Body of pancreas (tissue), 4 donors: ENCODE measurements at places on chromosomes 4 and X. TPM values are rescaled to one million over a fixed set of nuclear protein-coding genes. Genes with fewer than 3 reads are reported as not detected.

TMEM154 gene
- total RNA-seq = 0.52 TPM

DNA sequence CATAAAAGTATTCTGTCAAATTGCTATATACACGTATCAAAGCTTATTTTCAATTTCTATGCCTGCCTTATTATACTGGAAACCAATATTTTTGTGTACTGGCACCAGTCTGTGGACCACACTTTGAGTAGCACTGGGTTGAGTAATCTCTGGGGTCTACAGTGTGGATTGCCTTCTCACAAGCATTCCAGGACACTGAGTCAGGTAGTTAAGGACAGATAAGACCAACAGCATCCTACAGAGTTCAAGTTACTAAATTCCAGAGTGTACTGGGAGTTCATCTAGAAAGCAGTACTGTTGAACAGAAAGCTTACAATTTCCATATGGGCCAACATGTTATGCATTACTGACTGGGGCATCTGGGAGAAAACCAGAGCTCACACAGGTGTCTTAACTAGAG is 61.8 kb downstream of the VMA21 start:
- no peak for DNase-seq

GRCh38 chrX:24364851-24365538 is 4.6 kb downstream of the SUPT20HL1 start:
- DNase-seq = no peak

DNA sequence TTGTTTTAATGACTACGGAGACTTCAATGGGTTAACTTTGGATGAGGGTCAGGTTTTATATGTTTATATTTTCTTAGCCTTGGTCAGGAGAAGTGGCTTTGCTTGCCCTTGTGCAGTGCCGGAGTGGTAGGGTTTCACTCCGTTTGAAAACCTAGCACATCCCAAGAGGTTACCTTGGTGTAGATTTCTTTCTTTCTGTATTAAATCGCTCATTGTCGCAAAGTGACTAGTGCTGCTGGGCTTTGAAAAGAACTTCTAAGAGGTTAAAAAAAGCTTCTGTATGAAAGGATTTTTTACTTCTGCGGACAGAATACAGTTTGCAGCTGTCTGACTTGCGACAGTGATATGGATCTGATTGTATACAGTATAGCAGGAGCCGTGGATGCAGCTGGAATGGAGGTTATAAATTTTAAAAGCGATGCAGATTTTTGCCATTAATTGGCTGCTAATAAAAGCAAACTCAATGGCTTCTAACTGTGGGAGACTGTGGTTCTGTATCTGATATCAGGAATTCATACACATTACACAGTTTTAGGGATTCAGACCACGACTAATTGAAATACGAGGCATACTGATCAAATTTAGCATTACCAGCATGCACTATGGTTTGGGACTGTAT is 340.9 kb upstream of the PITX2 start:
- no peak for DNase-seq

DNA sequence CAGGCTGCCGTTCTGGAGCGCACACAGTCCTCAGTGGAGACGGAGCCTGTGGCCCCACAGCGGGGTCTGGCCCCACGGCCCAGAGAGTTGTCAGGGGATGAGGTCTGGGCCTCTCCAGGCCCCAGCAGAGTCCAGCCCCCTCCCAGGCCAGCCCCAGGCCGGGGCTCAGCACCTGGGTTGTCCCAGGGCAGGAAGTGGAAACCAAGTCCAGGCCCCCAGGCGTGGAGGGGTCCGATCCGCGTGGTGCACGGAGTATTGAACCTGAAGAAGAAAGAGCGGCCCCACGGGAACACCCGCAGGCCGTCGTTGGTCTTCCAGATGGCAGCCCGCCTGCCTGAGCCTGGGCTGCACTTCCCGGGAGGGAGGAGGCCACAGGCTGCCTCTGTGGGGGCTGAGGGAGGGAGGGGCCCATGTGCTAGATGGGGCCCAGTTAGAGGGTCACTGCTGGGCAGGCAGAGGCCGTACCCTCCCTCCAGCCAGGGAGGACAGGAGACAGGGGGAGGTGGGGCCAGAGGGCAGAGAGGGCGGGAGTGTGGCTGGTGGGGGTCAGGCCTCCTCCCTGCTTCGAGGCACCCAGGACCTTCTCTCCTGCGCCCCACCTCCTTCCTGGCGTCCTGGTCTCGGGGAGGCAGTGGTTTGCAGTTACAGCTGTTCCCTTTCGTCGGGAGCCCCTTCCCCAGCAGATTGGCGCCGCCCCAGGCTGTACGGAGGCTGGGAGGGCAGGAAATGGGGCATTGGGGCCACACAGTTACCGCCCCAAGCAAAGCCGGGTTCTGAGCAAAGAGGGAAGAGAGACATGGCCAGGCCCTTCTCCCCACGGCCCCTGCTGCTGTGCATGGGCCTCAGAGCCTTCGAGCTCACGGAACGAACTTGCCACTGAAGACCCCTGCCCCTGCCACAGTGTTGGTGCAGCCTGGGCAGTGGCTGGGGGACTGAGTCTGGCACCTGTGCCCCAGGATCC is 8.1 kb downstream of the HGFAC start:
- DNase-seq = no peak

COL4A5 gene
- total RNA-seq = 32.0 TPM

- DNase-seq = no peak
Observed at GRCh38 chr4:175929441-175929840, 117.4 kb upstream of the GPM6A start.
